ENCODE measurements at places on chromosomes 2 and 18. TPM values are rescaled to one million over a fixed set of nuclear protein-coding genes. Genes with fewer than 3 reads are reported as not detected.

SPP2 gene
- total RNA-seq = not detected

GNLY gene
- not detected for total RNA-seq

RFX8 gene
- not detected for total RNA-seq

DYSF gene
- 10.6 TPM for total RNA-seq

PKDCC gene
- total RNA-seq = 3.9 TPM

FAP gene
- not detected for total RNA-seq

MRO gene
- total RNA-seq = not detected

USP14 gene
- total RNA-seq = 83.8 TPM

KHK gene
- 10.4 TPM for total RNA-seq

DNA sequence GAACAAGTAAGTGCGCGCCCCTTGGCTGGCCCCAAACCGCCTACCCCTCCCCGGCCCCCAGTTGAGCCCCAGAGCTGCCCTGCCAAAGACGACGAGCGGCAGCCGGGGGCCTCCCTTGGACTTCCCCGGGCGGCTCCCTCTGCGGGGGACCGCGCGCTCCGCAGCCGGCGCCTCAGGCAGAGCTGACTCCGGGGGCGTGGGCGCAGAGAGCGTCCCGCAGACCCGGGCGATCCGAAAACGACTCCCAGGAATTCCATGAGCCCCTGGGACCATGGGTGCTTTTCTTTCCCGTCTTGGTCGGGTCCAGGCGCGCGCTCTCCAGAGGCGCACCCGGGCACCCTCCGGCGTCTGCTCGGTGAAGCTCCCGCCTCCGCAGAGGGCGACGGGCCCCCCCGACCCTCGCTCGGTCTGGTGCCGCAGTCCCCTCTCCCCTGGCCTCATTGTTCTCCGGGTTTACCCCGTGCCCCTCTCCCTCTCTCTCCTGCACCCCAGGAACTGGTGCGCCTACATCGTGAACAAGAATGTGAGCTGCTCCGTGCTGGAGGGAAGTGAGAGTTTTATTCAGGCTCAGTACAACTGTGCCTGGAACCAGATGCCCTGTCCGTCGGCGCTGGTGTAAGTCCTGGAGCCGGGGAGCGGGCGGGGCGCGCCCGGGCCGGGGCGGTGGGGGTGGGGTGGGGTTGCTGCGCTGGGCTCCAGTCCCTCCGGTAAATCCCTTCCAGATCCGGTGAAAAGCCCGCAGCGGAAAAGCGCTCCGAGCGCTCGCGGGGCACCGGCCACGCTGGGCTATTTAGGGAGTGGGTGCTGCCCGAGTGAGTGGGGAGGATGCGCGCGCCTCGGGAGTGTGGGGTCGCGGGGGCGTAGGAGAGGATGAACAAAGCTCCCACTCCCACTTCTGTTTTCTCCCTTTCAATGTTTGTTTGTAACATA lies 776 bp downstream of the EMILIN2 start:
- H3K4me3 ChIP-seq = no peak overlapping the region
- H3K27me3 ChIP-seq = peaks cover 42% of the 10 kb centered on the region
- H3K36me3 ChIP-seq = no peaks in the 10 kb centered on the region
- no peak for DNase-seq
- H3K4me1 ChIP-seq = 0 out of 2 replicates have a peak, but pooled peaks cover 8% of the 10 kb centered on the region

GRCh38 chr18:48943736-48944527 lies 6.8 kb downstream of the SMAD7 start:
- no peak overlapping the region for H3K4me3 ChIP-seq
- DNase-seq = no peak
- peaks cover 28% of the 10 kb centered on the region for H3K36me3 ChIP-seq
- peaks cover 86% of the 10 kb centered on the region for H3K4me1 ChIP-seq
- no peaks in the 10 kb centered on the region for H3K27me3 ChIP-seq

DNA sequence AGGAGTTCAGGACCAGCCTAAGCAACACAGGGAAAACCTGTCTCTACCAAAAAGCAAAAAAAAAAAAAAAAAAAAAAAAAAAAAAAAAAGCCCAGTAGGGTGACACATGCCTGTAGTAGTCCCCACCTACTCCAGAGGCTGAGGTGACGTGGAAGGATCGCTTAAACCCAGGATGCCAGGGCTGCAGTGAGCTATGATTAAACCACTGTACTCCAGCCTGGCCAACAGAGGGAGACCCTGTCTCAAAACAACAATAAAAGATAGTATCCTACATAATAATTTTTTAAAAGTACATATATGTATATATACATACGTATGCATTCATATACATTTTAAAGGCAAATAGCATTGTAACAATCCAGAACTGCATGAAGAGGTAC lies 51.7 kb downstream of the SOS1 start:
- H3K4me1 ChIP-seq = no peaks in the 10 kb centered on the region
- H3K4me3 ChIP-seq = no peak overlapping the region
- no peak overlapping the region for H3K27ac ChIP-seq
- DNase-seq = no peak

DNA sequence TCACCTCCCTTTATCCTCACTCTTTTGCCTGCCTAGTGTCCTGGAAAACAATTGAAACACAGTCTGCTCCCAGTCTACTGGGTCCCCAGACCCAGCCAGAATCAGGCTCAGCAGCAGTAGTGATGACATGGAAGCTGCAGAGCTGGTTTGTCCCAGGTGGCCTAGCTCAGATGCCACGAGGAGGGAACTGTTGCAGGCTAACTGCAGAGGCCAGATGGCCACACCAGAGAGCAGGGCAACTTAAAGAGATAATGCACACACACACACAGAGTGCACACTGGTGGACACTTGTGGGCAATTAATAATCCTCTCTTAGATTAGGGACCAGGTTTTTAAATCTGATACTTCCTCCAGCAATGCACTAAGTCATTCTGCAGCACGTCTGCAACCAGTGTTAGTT lies 42.4 kb downstream of the GYPC start:
- peaks cover 33% of the 10 kb centered on the region for H3K27me3 ChIP-seq
- DNase-seq = no peak
- no peaks in the 10 kb centered on the region for H3K36me3 ChIP-seq

- H3K27me3 ChIP-seq = no peaks in the 10 kb centered on the region
- peaks cover 10% of the 10 kb centered on the region for H3K4me1 ChIP-seq
- H3K36me3 ChIP-seq = no peaks in the 10 kb centered on the region
- no peak for DNase-seq
- no peak overlapping the region for H3K27ac ChIP-seq
These were observed 155.8 kb downstream of the SH3RF3 start for GRCh38 chr2:109284826-109285225.

DNA sequence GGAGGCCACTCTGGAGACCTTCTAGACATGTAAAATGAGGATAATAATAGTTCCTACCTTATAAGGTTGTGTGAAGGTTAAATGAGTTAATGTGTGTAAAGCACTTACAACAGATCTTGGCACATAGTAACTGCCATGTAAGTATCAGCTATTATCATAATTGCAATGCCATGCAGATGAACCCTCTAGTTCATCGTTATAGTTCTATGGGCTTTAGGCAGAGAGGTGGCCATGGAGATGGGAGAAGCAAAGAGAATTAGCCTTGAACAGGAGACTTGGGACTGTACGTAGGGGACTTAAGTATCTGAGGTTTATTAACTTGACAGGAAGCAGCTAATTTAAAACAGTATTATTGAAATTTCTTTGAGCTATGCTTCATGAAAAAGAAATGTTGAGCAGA lies 151.8 kb downstream of the PIK3C3 start:
- no peak overlapping the region for H3K27ac ChIP-seq
- H3K4me1 ChIP-seq = no peaks in the 10 kb centered on the region
- H3K36me3 ChIP-seq = no peaks in the 10 kb centered on the region
- H3K27me3 ChIP-seq = no peaks in the 10 kb centered on the region

- DNase-seq = no peak
- H3K4me1 ChIP-seq = peaks cover 3% of the 10 kb centered on the region
- H3K27me3 ChIP-seq = no peaks in the 10 kb centered on the region
- no peak overlapping the region for H3K27ac ChIP-seq
- no peaks in the 10 kb centered on the region for H3K36me3 ChIP-seq
- H3K4me3 ChIP-seq = no peak overlapping the region
These were observed 10.1 kb downstream of the MYO1B start for GRCh38 chr2:191255271-191255670.

- DNase-seq = no peak
- no peaks in the 10 kb centered on the region for H3K4me1 ChIP-seq
These were observed 27.9 kb downstream of the ACVR1 start for GRCh38 chr2:157848213-157848612.

DNA sequence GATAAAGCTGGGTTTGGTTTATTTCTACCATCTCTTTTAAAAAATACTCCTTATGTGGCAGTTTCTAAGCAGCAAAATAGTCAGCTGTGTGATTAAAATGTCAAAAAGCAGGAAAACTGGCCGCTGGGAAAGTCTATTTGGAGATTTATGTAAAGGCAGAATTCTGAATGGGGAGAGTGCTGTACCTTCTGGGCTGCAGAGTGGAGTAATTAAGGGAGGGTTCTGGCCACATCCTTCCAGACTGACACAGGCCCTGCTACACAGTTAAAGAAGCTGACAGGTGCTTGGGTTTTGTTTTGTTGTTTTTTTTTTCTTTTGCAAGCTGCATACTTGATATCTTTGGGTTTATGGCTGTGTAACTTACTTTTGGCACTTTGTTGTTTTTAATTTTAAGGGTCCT lies 157.2 kb downstream of the WDSUB1 start:
- no peak overlapping the region for H3K27ac ChIP-seq
- no peak overlapping the region for H3K4me3 ChIP-seq
- no peak for DNase-seq
- no peaks in the 10 kb centered on the region for H3K36me3 ChIP-seq

DNA sequence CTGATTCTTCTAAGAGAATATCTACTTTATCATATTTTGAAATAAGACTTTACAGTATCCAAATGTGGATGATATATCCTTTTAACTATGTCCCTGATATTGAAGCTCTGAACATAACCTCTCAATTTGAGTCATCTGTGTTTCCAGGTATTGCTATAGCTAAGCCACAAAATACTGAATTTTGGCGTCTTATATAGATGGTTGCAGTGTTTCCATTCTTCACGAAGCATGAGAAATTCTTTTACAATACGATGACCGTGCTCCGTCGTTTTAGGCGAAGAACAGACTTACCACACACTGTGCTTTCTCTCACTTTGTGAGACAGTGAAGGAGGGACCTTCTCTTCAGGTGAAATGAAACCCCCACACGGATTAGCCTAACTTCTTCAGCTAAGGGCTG lies 45.3 kb downstream of the LRRFIP1 start:
- no peaks in the 10 kb centered on the region for H3K36me3 ChIP-seq
- no peak overlapping the region for H3K4me3 ChIP-seq
- no peak for DNase-seq
- no peaks in the 10 kb centered on the region for H3K27me3 ChIP-seq
- no peak overlapping the region for H3K27ac ChIP-seq
- H3K4me1 ChIP-seq = peaks cover 9% of the 10 kb centered on the region

DNA sequence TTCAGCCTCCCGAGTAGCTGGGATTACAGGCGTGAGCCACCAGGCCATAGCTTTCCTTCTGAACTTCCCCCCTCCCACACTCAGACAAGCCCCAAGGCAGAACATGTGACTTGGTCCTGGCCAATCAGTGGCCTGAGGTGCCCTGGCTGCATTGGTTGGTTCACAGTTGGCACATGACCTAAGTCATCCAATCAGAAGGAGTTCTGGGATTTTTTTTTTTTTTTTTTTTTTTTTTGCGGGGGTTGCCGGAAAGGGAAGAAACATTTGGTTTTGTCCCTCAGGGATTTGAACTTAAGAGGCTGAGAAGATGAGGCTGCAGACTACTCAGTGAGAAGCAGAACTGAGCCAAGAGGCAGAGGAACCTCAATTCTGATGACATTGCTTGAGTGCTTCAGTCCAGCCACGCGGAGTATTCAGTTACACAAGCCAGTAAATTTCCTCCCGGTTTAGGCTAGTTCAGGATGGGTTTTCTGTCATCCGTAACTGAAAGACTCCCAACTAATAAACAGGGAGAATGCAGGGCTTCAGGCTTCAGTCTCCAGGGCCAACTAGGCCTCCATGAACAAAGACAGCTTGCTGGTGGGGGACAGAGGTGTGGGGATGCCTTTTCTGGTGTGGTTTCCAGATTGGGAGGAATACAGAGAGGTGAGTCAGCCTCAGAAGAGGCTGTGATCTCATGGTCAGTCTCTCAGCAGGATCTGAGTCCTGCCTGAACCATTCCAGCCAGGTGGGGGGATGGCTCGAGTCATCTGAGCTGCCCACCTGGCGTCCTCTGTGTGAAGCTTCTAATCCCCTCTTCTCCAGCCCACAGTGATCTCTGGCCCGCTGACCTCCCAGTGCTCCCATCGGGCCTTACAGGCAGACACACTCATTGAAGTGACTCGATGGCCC lies 9.2 kb downstream of the PTMA start:
- H3K4me3 ChIP-seq = no peak overlapping the region
- H3K27ac ChIP-seq = peak overlapping the region; percentile 17
- DNase-seq = peak; percentile 37

DNA sequence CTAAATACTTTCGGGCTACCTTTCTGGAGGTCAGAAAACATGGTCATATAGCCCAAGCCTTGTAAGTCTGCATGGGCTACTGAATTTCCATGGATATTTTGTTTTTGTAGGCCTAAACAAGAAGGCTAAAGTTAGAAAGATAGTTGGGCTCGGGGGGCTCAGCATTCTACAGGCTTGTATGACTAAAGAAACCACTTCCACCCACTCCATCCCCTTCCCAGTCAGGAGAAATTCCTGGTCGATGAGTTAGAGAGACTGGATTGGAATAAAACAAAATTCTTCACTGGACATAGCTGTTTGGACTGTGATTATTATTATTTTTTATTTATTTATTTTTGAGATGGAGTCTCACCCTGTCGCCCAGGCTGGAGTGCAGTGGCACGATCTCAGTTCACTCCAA lies 539.4 kb upstream of the TNP1 start:
- peaks cover 27% of the 10 kb centered on the region for H3K4me1 ChIP-seq
- no peaks in the 10 kb centered on the region for H3K36me3 ChIP-seq
- no peak for DNase-seq
- H3K27ac ChIP-seq = no peak overlapping the region
- no peak overlapping the region for H3K4me3 ChIP-seq
- H3K27me3 ChIP-seq = no peaks in the 10 kb centered on the region

- no peak overlapping the region for H3K27ac ChIP-seq
- H3K4me1 ChIP-seq = no peaks in the 10 kb centered on the region
- no peaks in the 10 kb centered on the region for H3K36me3 ChIP-seq
- H3K4me3 ChIP-seq = no peak overlapping the region
These were observed 739.4 kb upstream of the RAB6C start for GRCh38 chr2:129240061-129240460.
